GM20000 (cell line): ENCODE measurements at places on chromosomes 1 and 21.

DNA sequence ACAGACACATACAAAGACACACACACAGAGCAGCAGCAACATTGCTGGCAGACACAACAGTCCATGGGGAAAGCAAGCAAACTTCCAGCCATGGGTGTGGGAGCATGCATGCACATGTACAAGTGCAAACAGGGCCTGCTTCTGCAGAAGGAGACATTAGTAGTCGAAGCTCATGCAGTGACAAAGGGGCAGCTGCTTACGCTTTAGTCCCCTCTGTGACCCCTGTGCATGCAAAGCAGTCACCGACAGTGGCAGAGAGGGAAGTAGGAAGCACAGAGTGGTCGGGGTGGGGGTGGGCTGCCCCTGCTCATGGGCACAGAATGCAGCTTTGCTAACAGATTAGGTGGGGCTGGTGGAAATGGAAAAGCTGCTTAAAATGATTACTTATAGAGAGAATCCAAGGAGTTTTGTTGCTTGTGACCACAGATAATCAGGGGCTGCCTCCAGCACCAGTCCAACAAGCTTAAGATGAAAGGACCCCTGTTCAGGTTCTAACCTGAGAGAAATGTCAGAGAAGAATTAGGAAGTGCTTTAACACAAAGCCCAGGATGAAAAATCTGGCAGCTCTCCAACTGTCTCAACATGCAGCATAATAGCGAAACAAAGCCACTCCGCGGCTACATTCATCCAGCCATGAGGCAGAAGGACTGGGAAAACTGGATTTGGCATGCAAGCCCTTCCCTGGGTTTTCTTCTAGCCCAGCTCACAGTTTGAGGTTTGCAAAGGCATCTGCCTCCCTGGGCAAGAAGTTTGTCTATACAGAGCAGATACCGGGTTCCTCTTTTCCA is 378.9 kb downstream of the KCNH1 start:
- no peak for DNase-seq

GRCh38 chr1:46466477-46467182 is 23.0 kb upstream of the DMBX1 start:
- DNase-seq: peak; percentile 47

DNA sequence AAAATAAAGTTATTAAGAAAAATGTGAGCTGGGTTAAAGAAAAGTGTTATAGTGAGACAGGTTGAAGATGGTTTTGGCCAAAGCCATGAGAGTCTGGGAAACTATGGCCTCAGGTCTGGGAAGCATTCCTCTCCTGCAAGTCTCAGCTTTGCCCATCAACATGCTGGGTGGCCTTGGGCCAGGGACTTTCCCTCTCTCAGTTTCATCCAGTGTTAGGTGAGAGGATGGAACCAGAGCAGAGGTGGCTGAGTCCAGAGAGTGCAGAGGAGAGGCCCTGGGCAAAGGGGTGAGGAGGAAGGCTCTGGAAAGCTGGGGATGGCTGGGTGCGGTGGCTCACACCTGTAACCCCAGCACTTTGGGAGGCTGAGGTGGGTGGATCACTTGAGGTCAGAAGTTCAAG is 10.5 kb downstream of the PADI2 start:
- DNase-seq: no peak

GRCh38 chr1:66271904-66272254 is 262.1 kb upstream of the SGIP1 start:
- no peak for DNase-seq

DNA sequence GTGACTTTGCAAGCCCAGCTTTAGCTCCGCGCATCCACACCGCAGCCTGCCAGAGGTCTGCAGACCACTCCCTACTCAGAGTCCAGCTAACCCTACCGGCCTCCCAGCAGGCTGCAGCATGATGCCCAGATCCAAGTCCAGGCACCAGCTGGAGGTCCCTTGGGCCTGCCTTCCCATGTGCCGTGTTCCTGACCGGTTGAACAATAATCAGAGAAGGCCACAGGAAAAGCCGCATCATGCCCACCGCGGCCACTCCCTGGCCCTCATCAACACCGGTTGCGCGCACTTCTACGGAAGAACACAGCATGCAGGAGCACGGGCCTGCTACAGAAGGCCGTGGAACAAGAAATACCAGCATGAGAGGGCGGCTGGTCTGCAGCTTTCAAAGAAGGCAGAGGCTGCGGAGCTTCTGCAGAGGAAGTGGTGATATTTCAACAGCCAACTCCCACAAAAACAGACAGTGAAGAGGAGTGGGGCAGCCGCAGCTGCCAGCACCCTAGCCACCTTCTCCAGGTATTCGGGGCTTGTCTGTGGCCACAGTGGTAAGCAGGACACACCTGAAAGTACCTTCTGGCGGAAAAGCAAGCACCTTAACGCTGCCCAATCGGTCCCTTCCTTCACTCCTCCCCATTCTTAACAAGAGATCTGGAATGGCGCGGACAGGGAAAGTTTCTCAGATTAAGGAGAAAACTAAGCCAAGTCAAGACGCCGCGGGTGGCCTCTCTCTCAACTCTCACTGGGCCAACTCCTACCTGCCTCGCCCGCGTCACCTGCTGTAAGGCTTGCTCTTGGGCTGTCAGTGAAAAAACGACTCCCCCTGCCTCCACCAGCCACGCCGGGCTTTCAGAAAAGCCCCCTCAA is 1.5 kb downstream of the PGBD5 start:
- no peak for DNase-seq

- DNase-seq: no peak
These were observed 10.2 kb downstream of the CREG1 start for GRCh38 chr1:167543199-167543990.

DNA sequence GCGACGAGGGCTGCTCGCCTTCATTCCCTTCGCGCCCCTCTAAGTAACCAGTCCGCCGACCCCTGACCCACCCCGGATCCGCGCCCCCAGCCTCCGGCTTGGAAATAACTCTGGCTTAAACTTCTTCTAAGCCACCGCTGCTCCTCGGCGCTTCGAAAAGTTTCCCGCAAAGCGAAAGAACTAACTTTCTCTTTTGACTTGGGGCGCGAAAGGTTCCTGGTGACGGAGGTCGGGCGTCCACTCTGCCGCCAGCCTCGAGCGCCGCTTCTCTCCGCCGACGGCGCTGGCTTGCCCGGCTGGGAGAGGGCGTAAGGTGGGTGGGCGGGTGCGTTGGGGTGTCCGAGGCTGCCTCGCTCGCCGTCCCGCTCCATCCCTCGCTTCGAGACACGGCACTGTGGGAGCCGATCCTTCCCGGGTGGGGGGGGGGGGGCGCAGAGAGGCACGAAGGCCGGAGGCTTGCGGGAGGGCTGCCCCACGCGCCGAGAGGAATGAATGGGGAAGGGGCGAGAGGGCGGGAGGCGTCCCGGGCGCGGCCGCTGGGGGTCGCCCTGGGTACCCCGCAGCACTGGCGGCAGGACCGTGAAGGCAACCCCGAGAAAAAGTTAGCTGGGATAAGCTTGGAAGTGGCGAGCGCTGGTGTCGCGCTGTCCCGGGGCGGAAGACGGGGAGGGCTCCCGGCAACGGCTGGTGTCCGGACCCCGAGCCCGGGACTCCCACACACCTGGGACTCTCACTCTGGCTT is 569 bp downstream of the ATF3 start:
- DNase-seq: peak; percentile 75

DNA sequence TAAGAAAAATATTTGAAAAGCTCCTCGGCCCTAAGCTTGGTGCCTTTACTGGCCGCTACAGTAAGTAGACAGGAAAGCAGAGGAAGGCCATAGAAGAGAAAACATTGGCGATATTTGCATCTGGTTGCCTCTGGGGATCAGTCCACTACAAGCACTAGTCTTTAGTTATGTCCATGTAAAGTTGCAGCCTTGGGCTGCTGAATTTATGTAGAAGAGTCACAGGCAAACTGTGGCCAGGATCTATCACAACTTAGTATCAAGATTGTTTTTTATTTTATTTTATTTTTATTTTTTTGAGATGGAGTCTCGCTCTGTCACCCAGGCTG is 228.7 kb upstream of the CAMK1G start:
- DNase-seq: no peak

GRCh38 chr1:225875044-225875815 is 7.0 kb downstream of the TMEM63A start:
- DNase-seq: no peak

GRCh38 chr21:9755611-9756010 is 765.8 kb upstream of the TPTE start:
- no peak for DNase-seq

DNA sequence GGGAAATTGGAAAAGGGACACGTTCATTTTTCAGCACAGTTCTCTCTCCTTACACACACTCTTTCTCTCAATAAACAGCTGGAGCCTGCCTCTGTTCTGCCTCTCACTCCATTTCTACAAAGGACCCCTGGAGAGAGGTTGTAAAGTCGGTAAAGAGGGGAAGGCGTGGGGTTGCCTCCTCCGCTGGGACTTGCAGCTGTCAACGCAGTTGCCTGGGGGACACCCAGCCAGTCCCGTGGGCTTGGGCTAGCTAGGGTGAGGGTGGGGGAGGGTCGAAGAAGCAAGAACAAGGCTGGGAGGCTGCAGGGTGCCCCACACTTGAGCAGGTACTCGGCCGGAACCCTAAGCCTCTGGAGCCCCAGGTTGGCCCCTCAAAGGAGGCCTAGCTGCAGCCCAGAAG is 27.6 kb downstream of the C1orf216 start:
- no peak for DNase-seq

- DNase-seq: no peak
These were observed 127.7 kb downstream of the S1PR1 start for GRCh38 chr1:101364370-101365120.

GRCh38 chr1:160437432-160438316 is 37.3 kb downstream of the VANGL2 start:
- no peak for DNase-seq

- peak; percentile 39 for DNase-seq
These were observed 30.8 kb downstream of the RSPH1 start for GRCh38 chr21:42465008-42465802.

DNA sequence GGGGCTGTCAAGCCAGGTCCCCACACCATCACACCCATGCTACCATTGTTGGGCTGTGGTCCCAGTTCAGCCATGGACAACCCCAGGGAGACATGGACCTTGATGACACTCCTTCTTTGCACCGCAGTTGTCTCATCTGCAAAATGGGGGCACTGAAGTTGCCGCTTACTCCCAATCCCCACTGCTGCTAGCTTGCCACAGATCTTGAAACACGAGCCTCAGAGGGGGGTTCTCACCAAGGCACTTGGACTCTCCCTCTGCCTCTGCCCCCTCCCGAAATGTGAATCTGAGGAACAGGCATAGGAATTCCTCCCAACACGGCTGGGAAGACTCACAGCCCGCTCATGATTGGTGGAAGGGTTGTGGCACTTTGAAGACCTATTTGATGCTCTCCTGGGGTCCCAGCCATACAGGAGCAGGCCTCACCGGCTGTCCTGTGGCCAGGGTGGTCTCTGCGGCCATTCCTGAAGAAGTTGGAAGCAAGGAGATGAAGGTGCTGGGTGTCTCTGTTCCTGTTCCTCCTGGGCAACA is 31.1 kb downstream of the RUNX3 start:
- DNase-seq: no peak

- no peak for DNase-seq
These were observed 134.4 kb downstream of the TGFB2 start for GRCh38 chr1:218479436-218480115.

GRCh38 chr1:14726606-14727005 is 128.1 kb downstream of the KAZN start:
- no peak for DNase-seq

GRCh38 chr1:226679262-226679661 is 59.8 kb downstream of the ITPKB start:
- DNase-seq: no peak
